Pancreas (tissue), 10 donors: ENCODE measurements at places on chromosomes 16 and 17.

DNA sequence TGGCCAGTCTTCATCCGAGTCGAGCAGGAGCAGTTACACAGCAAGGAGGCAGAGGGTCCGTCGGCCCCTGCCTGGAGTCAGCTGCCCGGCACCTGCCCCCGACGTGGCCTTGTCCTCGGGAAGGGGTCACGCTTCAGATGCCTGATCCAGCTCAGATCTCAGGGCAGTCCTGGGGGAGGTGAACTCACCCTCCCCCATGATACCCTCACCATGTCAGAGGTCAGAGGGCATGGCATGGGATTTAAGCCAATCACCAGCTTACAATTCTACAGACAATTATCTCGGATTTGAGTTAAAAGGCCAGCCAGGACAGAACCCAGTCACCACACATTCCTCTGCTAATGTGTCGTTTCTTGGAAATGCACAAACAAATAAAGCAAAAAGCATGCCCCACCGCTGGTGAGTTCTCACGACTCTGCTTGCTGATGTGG is 211.3 kb downstream of the FOXL1 start:
- no peak for DNase-seq

GRCh38 chr16:569445-570254 is at the start of gene PIGQ:
PIGQ (plus strand) TSS chr16:569968; CDS start chr16:574075, 4,107 bp downstream.
- DNase-seq, result peak; percentile 76

DNA sequence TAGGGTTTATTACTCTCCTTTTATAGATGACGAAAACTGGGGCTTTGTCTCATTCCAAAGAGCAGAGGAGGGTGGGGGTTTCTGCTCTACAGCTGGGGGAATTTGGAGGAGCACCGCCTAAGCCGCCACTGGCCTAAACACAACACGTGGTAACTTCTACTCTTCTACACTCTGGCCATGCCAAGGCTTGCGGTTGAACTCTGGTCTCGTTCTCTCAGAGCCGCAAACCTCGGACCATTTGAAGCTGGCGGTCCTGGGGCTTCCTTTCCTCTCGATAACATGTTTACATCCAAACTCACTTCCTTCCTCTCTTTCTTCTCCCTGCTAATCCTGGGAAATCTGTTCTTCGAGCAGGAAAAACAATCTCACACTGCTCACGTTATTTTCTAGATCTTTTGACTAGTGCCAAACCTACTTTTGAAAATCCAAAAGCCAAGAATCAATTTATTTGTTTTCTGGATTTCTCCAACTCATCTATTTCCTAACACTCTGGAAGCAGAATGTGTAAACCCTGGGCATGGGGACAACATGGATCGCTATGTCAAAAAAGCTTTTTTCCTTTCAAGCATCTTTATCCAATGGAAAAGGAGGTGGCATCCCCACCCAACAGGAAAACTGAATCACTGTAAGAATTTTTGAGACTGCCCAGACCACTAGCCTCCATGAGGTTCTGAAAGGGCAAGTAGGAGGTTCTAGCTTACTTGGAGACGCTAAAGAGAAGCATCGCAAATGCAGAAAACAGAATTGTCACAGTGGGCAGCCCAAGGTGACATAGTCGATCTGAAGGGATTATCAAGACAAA is 13.6 kb upstream of the EEF2K start:
- DNase-seq, result peak; percentile 79

DNA sequence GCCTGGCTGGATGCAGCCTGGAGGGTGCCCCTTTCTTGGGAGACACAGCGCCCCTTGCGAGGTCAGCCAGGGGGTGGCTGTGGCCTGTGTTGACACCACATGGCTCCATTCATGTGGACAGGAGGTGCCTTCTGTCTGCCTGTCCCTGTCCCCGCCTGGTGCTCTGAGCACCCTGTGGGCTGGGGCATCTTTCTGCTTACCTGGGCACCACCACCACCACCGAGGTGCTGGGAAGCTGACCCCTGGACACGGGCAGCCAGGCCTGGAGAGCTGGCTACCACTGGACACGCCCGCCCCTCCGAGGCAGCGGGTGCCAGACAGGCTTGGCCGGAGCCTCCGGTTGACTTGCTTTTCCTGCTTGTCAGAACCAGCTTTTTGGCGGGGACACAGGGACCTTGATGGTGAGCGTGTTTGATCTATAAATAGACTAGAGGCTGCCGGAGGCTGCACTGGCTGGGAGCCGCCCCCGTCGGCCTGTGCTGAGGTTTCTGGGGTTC is 121.3 kb upstream of the GSE1 start:
- peak; percentile 91 for DNase-seq

- no peak for DNase-seq
Measured at GRCh38 chr16:80852261-80852872, 48.0 kb upstream of the CDYL2 start.

GRCh38 chr16:53966821-53967571 is 263.0 kb downstream of the FTO start:
- no peak for DNase-seq

DNA sequence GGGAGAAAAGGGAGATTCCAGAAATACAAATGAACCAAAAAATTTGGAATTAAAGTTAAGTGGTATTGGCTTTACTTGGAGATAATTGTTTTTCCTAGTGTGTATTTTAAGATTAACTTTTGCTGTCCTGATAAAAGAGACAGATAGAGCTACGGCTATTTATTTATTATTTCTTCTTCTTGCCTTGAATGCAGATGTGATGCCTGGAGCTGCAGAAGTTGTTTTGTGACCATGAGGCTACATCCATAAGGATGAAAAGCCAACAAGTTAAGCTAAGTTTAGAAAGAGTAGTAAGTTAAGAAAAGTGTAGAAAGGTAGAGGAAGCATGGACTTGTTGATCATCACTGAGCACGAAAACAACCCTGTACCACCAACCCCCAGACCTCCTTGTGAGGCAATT is 41.7 kb downstream of the SOX9 start:
- no peak for DNase-seq

DNA sequence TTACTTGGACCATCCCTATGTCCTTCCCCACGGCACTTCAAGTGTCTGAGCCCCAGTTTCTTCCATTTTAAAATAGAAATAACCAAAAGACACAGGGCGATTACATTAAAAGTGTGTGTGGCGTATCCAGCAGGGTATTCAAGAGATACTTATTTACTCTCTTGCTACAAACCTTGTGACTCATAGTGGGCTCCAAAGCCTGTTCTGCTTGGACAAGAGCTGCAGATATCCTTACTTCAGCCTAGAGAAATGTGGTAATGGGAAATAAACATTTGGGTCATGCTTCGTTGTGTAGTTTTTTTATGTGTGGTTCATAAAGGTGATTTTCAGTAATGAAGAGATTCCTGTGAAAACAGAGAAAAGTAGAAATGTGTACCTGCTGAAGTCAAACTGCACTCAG is 288.9 kb upstream of the CDH11 start:
- DNase-seq, result no peak

DNA sequence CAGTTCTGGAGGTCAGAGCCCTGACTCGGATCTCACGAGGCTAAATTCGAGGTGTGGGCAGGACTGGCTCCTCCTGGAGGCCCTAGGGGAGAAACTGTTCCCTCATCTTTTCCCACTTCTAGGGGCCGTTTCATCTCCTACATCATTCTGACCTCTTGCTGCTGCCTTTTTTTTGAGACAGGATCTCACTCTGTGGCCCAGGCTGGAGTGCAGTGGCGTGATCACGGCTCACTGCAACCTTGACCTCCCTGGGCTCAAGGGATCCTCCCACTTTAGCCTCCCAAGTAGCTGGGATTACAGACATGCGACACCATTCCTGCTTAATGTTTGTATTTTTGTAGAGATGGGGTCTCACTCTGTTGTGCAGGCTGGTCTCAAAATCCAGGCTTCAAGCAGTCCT is 244.1 kb upstream of the GSE1 start:
- no peak for DNase-seq

DNA sequence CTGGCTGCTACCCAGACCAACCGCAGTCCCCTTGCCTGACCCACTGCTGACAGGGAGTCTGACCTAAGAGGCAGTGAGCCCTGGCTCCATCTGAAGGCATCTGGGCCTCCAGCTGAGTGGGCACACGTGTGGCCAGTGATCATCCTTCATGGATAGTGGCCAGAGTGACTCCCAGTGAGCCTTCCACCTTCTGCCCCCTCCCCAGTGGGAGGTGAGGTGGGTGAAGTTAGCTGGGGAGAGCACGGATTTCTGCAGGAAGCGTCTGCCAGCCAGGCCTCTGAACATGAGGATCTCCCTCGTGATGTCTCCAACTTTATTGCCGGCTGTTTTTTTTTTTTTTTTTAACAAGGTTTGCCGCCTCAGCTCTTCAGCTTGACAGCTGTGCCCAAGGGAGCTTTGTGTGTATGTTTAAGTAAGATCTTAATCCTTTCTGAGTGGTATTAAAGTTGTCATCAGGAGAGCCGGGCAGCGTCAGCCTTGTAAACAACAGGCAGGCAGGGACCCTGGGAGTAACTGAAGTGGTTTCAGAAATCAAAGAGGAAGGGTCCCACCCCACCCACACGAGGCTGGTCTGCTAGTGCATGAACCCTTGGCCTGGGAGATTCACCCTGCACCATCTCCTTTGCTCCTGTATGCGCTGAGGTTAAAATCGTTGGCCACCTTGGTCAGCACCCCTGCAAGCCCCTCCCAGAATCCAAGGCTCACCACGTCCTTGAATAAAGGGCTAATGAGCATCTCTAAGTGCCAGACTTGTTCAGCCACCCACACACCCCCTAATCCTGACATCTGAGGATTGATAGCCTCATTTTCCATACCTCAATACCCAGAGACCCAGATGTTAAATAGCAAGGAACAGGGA is 33.3 kb downstream of the RHBDL3 start:
- no peak for DNase-seq

- no peak for DNase-seq
Measured at GRCh38 chr17:31444026-31444425, 52.6 kb downstream of the RAB11FIP4 start.

DNA sequence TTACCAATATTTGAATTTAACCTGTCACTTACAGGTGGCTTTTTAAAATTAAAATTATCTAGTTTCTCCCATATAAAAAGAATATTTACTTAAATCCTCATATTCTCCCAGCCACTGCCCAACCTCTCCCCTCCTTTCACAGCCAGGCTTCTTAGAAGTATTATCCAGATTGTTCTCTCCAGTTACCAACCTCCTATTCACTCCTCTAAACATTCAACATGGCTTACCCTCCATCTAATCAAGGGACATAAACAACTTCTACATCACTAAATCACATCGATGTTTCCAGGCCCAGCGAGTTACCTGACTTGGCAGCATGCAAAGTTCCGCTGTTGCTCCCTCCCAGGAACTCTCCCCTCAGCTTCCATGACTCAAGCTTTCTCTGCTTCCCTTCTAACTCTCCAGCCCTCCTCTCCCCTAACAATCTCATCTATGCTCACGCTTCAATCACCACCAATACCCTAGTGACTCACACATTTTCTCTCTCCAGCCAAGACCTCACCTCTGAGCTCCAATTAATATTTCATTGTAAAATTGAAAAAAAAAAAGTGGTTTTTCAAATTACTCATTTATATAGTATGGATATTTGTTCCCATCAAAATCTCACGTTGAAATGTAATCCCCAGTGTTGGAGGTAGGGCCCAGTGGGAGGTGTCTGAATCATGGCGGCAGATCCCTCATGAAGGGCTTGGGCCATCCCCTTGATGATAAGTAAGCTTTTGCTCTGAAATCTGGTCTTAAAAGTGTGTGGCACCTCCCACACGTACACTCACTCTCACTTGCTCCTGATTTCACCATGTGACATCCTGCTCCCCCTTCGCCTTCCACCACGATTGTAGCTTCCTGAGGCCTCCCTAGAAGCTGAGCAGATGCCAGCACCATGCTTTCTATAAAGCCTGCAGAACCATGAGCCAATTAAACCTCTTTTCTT is 88.5 kb downstream of the HELZ start:
- DNase-seq, result no peak

GRCh38 chr16:67901734-67902133 is 8.7 kb downstream of the PSKH1 start:
- no peak for DNase-seq

GRCh38 chr16:64416216-64417005 is 705.5 kb downstream of the CDH11 start:
- DNase-seq, result no peak

DNA sequence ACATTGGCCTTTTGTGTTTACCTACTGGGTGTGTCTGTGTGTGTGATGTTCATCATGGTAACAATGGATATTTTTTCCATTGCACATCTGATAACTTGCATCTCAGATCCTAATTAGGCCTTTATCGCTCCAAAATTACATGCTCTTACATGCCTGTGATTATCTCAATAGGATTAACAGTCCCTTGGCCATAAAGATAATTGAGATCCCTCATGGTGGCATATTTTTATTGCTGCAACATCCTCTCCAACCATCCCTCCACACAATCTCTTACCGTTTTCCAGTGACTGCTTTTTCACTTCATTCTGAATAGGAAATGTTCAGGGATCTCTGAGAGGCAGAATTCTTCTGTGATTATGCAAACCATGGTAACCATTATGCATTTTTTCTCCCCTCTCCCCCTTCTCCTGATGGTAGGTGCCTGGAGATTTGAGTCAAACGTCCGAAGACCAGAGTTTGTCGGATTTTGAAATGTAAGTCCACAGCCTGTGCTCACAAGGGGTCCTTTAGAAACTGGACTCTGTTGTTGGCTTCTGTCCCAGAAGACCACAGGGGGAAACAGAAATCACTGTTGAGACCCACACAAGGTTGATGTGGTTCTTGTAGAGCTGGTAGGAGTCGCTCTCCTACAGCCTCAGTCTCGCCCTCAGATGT is 405.5 kb downstream of the CPPED1 start:
- DNase-seq, result no peak

DNA sequence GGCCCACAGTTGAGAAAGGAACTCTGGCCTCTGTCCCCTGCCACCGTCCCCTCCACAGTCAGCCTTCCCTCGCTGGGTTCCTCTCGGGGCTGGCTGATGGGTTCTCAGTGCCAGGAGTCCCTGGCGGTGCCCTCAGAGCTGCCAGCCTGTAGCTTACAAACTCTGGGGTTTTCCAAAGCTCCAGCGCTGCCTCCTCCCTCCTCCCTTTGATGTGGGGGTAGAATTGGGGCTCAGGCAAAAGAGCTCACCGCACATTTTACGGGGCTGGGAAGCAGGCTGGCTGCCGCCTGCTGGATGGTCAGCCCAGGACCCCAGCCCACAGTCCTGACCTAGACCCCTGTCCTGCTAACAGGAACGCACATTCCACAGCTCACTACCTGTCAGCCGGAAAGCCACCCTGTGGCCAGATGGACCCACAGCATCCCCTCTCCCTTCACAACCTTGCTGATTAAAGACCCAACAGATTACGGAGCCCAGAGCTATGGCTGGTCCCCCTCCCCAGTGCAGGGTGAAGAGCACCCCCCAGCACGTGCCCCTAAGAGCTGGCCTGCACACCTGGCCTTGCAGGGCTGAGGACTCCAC is 6.0 kb downstream of the VASN start:
- no peak for DNase-seq
